ENCODE measurements at places on chromosomes 5 and 9.
A peak's percentile ranks its signal among the peaks of the same experiment; 100 is the strongest.

GRCh38 chr5:175859916-175860315, 11.5 kb upstream of the CPLX2 start:
- DNase-seq: no peak

DNA sequence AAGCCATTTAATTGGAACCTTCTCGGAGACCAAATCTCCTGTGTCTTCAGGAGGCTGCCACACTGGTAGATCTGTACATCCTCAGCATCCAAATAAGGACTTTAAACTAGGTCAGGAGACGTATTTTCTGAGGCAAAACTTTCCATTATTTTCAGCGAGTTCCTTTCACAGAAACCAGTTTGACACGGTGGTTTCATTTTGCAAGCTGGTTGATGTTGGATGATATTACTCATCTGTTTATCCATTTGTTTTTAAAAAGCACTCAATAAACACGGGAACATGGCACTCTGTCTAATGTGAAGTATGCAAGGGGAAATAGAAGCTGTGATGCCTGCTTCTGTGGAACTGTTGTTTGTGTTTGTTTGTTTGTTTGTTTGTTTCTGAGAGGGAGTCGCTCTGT, 199.6 kb downstream of the ERCC6L2 start:
- DNase-seq: no peak

DNA sequence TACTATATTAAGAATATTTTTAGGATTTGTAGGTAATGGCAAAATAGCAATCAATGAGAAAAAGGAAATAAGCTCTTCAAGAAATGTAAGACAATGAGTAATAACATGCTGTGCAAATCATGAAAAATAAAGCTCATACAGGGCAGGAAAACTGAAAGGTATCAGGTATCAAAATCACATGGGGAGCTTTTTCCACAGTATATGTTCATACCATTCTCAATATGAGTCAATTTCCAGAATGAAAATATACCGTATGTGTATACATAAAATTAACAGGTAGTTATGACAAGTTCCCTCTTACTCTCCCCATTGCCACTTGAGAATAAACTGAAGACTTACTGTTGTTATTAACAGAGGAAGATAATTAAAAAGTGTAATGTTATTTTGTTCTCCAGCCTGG, 35.9 kb downstream of the EFCAB9 start:
- DNase-seq: no peak

GRCh38 chr9:96020792-96021550, 145.5 kb downstream of the ERCC6L2 start:
- DNase-seq: peak; percentile 34

GRCh38 chr5:54738118-54738972, 220.8 kb downstream of the SNX18 start:
- DNase-seq: no peak

DNA sequence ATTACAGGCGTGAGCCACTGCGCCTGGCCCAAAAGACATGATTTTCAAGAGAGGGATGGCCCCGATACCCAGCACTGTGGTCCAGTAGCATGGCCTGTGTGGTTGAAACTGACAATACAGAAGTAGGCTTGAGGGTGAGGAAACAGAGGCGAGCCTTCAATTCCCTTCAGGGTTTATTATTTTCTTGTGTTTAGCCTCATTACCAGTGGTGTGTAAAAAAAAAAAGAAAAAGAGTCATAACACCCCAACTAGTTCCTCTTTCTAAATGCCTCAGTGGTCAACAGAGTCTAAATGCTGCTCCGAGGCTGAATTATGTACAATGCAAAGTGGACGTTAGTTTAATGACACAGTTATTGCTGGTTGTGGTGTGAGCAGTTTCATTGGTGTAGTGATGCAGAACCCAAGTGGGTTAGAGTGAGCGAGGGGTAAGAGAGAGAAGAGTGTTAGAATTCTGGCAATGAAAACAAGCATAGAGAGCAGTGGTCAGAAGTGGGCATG, 58.8 kb downstream of the SNX30 start:
- DNase-seq: no peak

- no peak for DNase-seq
Observed at GRCh38 chr5:35066260-35066795, 18.6 kb upstream of the AGXT2 start.
